ENCODE measurements at places on chromosomes 1 and 21. TPM values are rescaled to one million over a fixed set of nuclear protein-coding genes. Genes with fewer than 3 reads are reported as not detected.
A peak's percentile ranks its signal among the peaks of the same experiment; 100 is the strongest.

- H3K36me3 ChIP-seq = no peaks in the 10 kb centered on the region
- no peak overlapping the region for H3K4me3 ChIP-seq
- H3K27me3 ChIP-seq = no peaks in the 10 kb centered on the region
- DNase-seq = no peak
- peak overlapping the region; percentile 77 for H3K27ac ChIP-seq
These were observed 129.5 kb downstream of the ADSS2 start for GRCh38 chr1:244322181-244322580.

DNA sequence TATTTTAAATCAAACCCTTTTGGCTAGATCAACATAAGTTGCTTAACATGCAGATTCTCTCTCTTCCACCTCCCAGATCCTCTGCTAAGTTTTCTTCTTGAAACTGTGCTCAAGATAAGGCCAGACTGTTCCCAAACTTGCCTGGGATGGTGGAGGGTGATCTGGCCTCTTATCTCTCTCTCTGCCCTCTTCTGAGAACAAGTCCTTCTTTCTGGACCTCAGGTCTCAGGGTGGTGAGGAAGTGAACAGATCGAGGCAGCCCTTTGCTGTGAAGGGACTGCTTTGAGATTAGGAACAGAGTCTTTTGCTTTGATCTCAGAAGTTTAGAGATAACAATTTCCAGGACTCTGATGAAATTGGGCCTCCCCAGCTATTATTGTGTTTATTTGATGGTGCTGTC, 70.7 kb downstream of the HUNK start:
- H3K27me3 ChIP-seq = no peaks in the 10 kb centered on the region
- peak; percentile 41 for DNase-seq
- H3K4me1 ChIP-seq = peaks cover 20% of the 10 kb centered on the region
- no peaks in the 10 kb centered on the region for H3K36me3 ChIP-seq
- H3K27ac ChIP-seq = peak overlapping the region; percentile 32

GRCh38 chr21:17519965-17520609, 7.2 kb downstream of the CXADR start:
- no peak overlapping the region for H3K4me3 ChIP-seq
- no peaks in the 10 kb centered on the region for H3K27me3 ChIP-seq
- no peak for DNase-seq
- peaks cover 5% of the 10 kb centered on the region for H3K4me1 ChIP-seq
- no peak overlapping the region for H3K27ac ChIP-seq
- H3K36me3 ChIP-seq = no peaks in the 10 kb centered on the region

- H3K4me3 ChIP-seq = peak overlapping the region; percentile 64
- DNase-seq = no peak
- no peaks in the 10 kb centered on the region for H3K36me3 ChIP-seq
- H3K27ac ChIP-seq = no peak overlapping the region
- peaks cover 8% of the 10 kb centered on the region for H3K4me1 ChIP-seq
These were observed 2.1 kb downstream of the KIF26B start for GRCh38 chr1:245156736-245157505.

DNA sequence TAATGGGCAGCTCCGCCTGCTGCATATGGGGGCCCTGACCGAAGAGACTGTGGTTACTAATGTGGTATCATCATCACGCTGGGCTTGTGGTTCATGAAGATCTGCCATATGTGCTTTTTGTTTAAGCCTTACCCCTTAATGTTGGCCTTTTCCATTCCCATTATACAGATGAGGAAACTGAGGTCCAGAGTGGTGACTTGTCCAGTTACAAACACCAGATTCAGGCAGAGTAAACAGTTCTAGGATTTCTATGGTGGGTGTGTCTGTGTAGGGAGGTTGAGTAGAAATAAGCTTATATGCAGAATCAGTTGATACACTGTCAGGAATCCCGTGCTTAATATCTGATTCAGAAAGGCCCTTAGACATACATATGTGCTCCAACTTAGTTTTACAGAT, 691 bp downstream of the UTP11 start:
- DNase-seq = no peak
- H3K4me3 ChIP-seq = peak overlapping the region; percentile 93
- peak overlapping the region; percentile 40 for H3K27ac ChIP-seq
- no peaks in the 10 kb centered on the region for H3K36me3 ChIP-seq
- H3K27me3 ChIP-seq = no peaks in the 10 kb centered on the region

GRCh38 chr1:241918879-241919278, 38.7 kb upstream of the BECN2 start:
- no peaks in the 10 kb centered on the region for H3K4me1 ChIP-seq
- H3K27me3 ChIP-seq = no peaks in the 10 kb centered on the region
- H3K36me3 ChIP-seq = no peaks in the 10 kb centered on the region
- no peak overlapping the region for H3K4me3 ChIP-seq
- no peak overlapping the region for H3K27ac ChIP-seq

DNA sequence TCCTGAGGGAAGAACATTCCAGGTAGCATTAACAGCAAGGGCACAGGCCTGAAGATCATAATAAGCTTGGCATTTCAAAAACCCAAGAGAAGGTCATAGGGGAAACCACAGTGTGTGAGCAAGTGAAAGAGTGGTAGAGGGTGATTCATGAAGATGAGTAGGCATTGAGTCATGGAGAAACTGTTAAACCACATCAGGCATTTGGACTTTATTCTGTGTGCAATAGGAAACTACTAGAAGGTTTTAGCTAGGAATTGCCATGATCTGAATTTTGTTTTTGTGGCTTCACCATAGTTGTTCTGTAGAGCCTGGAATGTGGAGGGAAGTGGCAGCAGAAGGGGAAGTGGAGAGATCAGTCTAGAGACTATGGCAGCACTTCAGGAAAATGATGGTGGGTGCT, 359.0 kb upstream of the PTBP2 start:
- H3K27ac ChIP-seq = no peak overlapping the region
- DNase-seq = no peak

GRCh38 chr1:85884372-85885035, 176.3 kb upstream of the ZNHIT6 start:
- DNase-seq = no peak
- H3K27ac ChIP-seq = no peak overlapping the region
- H3K4me3 ChIP-seq = no peak overlapping the region
- no peaks in the 10 kb centered on the region for H3K27me3 ChIP-seq
- H3K4me1 ChIP-seq = no peaks in the 10 kb centered on the region

DNA sequence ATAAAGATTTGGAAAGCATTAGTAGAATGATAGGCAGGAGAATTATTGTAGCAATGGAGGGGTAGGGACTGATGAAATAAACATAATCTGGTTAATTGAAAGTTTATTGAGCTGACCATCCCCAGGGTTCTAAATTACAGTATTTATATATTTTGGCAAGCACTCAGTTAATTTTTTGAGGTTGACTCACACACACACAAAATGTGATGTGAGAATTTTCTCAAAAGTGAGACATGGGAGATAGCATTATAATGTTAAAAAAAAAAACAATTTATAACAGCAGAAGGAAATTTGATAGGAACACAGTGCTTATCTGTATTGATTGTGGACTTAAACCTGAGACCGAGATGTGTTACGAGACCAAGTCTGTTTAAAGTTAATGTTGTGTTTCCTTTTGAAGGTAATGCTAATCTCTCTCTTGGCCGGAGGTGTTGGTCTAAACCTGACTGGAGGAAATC, 24.6 kb downstream of the TRIM45 start:
- H3K27me3 ChIP-seq = no peaks in the 10 kb centered on the region
- no peak for DNase-seq
- H3K36me3 ChIP-seq = no peaks in the 10 kb centered on the region
- H3K4me3 ChIP-seq = no peak overlapping the region
- no peaks in the 10 kb centered on the region for H3K4me1 ChIP-seq

DNA sequence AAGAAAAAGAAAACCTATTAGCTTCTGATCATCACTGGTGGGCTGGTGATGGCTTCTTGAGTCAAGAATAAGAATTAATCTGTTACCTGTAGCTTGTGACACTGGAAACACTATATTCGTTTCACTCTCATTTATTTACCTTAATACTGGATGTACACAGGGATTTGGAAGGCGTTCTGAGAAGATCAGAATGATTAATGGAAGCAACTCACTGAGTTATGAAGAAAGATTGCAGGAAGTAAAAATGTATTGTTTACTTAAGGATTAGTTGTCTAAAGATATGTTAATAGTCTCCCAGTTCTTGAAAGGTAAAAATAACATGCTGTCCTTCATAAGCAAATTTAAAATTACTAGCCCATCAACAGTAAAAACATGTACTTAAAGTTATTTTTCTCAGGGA, 644.9 kb upstream of the NCAM2 start:
- no peak overlapping the region for H3K27ac ChIP-seq
- no peak for DNase-seq
- no peaks in the 10 kb centered on the region for H3K4me1 ChIP-seq
- no peak overlapping the region for H3K4me3 ChIP-seq

GRCh38 chr1:227169343-227169742, 148.9 kb downstream of the CDC42BPA start:
- no peaks in the 10 kb centered on the region for H3K27me3 ChIP-seq
- H3K27ac ChIP-seq = no peak overlapping the region
- H3K4me3 ChIP-seq = no peak overlapping the region

DNA sequence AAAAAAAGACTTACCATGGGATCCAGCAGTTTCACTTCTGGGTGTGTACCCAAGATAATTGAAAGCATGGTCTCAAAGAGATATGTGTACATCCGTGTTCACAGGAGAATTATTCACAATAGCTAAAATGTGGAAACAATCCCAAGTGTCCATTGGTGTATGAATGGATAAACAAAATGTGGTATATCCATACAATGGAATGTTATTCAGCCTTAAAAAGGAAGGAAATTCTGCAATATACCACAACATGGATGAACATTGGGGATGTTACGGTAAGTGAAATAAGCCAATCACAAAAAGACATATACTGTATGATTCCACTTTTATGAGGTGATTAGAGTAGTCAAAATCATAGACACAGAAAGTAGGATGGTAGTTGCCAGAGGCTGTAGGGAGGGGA, 7.0 kb upstream of the TUT4 start:
- no peak for DNase-seq
- no peaks in the 10 kb centered on the region for H3K36me3 ChIP-seq
- H3K27me3 ChIP-seq = no peaks in the 10 kb centered on the region
- H3K4me3 ChIP-seq = no peak overlapping the region
- H3K27ac ChIP-seq = no peak overlapping the region

The LMOD1 gene
- 46.3 TPM for total RNA-seq

The HIVEP3 gene
- 4.8 TPM for total RNA-seq

The LYPD8 gene
- total RNA-seq = 0.79 TPM

The MIB2 gene
- total RNA-seq = 154 TPM

The MED8 gene
- total RNA-seq = 49.4 TPM

The AMY1C gene
- total RNA-seq = 0.81 TPM
